ENCODE measurements at places on chromosomes 12 and 14.

- DNase-seq = no peak
These were observed 118.0 kb downstream of the SINHCAF start for GRCh38 chr12:31207799-31208465.

- no peak for DNase-seq
These were observed 107.2 kb downstream of the UNC79 start for GRCh38 chr14:93537951-93538350.

DNA sequence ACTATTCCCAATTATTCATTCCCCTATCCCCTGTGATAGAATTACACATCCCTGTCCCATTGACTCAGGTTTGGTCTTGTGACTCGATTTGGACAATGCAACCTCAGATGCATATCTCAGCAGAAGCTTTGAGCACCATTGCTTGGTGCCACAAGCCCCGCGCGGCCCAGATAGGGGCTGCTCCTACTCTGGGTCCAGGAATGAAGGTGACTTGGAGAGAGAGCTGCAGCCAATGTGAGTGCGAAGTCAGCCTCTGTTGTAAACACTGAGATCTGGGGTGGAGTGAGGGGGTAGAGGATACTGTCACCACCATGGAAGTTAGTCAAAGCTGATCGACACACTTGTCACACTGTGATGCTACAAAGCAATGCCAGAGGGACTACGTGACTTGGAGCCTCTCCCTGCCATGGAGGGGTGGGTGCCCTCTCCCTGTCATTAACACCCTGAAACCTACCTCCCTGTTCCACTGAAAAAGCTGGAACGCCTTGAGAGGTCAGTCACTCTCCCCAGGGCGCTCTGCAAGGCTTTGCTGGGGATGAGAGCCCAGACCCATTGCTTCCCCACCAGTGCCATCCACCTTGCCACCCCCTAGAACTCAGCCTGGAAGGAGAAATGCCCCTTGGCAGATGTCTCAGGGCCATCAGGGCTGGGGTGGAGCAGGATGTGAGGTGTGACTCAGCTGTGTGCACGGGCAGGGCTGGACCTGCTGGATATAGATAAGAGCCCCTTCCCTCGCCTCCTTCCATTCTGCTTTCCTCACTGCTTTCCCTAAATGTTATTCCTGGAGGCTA lies 6.6 kb upstream of the PLEK2 start:
- no peak for DNase-seq

DNA sequence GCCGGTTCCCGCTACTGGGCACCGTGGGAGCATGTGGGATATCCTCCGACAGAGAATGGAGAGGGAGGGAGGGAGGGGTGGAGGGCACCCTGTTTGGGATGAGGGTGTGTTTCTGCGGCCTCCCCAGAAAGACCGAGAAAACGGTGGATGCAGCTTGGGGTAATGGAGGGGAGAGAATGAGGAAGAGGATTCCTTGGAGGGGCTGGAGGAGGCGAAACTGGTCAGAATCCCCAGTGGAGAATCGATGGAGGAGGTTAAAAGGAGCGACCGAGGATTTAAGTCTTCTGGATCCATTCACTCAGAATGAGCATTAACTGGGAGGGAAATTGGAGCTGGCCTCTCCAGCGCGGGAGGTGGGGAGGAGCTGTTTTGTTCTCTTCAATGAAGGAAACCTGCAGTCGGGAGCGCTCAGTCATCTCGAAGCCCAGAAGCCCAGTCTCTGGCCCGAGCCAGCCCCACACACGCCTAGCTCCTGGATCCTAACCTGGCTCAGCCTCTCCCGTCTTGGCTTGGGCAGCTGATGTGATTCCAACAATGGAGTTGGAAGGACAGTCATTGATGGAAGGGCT lies 581 bp downstream of the ARG2 start:
- peak; percentile 5 for DNase-seq

- DNase-seq = no peak
These were observed 122.5 kb upstream of the MAX start for GRCh38 chr14:65224799-65225198.

DNA sequence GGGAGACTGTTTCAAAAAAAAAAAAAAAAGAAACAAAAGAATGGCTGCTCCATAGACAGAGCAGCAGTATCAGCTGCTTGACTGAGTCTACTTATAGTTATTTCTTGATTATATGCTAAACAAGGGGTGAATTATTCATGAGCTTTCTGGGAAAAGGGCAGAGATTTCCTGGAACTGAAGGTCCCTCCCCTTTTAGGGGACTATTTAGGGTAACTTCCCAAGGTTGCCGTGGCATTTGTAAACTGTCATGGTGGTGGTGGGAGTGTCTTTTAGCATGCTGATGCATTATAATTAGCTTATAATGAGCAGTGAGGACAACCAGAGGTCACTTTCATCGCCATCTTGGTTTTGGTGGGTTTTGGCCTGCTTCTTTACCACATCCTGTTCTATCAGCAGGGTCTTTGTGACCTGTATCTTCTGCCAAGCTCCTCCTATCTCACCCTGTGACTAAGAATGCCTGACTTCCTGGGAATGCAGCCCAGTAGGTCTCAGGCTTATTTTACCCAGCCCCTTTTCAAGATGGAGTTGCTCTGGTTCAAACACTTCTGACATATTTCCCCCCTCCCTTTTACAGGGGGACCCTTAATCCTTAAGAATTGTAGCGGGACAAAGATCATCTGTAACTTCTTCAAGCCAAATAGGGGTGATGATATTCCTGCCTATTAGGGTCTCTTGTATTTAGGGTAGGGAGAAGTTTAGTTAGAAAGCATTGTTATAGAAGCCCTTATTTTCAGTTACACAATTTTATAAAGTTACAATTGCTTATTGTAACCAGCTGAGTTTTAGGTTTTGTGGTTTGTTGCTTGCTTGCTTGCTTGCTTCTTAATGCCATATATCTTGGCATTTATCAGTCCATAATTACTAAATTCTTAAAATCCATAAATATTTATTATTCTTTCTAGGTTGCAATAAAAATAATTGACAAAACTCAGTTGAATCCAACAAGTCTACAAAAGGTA lies 42.5 kb downstream of the MARK3 start:
- no peak for DNase-seq

GRCh38 chr14:95549656-95550585 lies 15.1 kb downstream of the GLRX5 start:
- no peak for DNase-seq

- no peak for DNase-seq
These were observed 14.0 kb downstream of the MIS18BP1 start for GRCh38 chr14:45238988-45239387.

DNA sequence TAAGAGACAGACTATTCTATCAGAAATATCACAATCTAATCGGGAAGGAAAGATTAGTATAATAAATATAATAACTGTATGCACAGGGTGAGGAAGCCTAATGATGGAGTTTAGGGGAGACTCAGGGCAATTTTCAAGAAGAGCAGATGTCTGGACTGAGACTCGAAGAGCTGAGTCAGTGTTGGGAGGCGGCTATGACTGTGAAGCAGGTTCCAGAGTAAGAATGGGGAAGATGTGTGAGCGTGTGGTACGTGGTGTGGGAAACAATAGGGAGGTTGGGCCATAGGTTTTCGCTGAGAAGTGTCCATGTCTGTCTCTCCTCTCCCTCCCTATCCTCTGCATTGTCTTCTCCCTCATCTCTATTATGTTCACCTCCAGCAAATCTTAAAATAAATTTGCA lies 85.6 kb downstream of the LMO3 start:
- no peak for DNase-seq

DNA sequence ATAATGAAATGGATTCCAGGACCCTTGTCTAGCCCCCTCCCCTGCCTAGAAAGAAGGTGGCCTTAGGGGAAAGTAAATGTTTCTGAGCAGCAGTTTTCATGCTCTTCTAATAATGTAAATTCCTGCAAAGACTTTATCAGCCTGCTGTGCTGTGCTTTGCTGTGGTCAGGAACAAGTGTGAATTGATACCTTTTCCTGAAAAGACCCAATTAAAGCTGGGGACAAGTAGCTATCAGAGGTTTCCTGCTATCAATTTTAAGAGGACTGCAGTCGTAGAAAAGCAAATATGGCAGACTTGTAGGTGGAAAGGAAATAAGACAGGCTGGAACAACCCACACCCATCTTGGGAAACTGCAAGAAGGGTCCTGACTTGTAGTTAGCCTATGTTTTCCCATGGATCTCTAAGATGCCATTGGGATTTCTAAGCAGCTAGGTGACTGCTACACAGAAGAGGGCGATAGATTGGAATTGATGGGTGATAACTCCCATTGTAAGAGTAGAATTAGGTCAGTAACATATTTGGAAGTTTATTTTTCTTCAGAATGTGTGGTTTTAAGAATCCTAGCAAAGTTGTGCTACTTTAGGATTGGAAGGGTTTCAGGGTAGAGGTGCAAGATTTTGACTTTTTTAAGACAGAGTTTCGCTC lies 3.1 kb downstream of the DYNLL1 start:
- no peak for DNase-seq

DNA sequence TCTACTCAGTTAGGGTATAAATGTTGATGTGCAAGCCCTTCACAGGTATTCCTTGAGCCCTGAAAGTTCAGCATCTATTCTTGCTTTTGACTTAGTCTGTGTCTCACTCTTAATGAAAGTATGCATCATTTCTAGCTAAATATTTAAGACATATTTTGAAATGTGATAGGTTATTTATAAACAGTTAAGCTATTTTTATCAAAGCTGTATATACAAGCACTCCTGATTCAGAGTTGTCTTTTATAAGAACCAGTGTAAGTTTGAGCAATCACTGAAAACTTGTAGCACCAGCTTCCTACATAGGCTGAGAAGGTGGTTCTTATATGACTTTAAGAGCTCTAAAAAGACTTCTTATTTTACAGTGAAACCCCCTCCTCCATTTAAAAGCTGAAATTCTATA lies 98.6 kb downstream of the MYF5 start:
- no peak for DNase-seq

- DNase-seq = no peak
These were observed 58.8 kb downstream of the CCER1 start for GRCh38 chr12:90896164-90896563.

DNA sequence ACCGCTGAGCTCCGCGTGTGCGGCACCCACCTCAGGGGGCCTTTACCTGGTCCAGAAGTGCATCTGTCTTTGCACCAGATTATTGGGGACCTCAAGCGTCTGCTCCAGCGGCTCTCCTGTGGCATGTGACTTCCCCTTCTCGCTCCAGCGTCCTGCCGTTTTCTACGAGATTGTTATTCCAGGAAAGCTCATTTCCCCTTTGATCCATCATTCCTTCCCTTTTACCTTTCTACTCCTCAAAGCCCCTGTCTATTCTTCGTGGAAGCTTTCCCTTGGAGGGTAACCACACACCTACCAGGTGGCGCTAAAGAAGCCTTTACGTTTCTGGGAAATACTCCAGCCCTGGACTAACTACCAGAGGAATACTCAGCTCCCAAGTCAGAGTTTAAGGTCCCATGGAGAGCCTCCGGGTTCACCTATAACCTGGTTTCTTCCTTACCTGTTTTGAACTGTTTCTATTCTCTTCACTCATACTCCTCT lies 1.5 kb downstream of the FKBP4 start:
- DNase-seq = no peak

- no peak for DNase-seq
These were observed 32.4 kb downstream of the LTBP2 start for GRCh38 chr14:74579447-74580274.

- no peak for DNase-seq
These were observed 48.6 kb upstream of the E2F7 start for GRCh38 chr12:77113971-77114370.

- DNase-seq = no peak
These were observed 241.0 kb upstream of the NPAS3 start for GRCh38 chr14:32697704-32698103.

Data from NCI-H187 treated with DMSO at 0.1 percent for 48 hours (cell line).